Heart right ventricle (tissue), 16 donors: ENCODE measurements at places on chromosomes 2 and 18. TPM values are rescaled to one million over a fixed set of nuclear protein-coding genes. Genes with fewer than 3 reads are reported as not detected.

GRCh38 chr2:226730481-226730880 lies 69.1 kb downstream of the IRS1 start:
- H3K27ac ChIP-seq: no peak overlapping the region
- no peak overlapping the region for H3K4me3 ChIP-seq
- H3K4me1 ChIP-seq: peaks cover 24% of the 10 kb centered on the region
- DNase-seq: no peak

DNA sequence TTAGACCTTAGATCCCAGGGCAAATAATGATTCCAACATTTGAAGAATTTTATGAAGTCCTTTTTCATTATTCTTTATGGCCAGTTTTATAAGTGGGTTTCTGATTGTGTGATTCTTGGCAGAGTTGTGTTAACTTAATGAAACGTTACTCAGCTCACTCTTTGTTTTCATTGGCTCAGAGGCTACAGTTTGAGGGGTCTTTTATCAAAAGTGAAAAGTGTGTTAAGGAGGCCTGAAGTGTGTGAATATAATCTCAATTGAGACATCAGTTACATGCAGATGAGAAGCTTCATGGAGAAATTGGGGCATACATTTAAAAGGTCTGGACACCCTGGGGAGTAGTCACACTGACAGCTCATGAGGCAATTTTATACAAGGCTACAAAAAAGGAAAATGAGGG lies 74.6 kb downstream of the ASXL3 start:
- no peak overlapping the region for H3K27ac ChIP-seq
- no peak for DNase-seq

The SMAD7 gene
- 18.7 TPM for polyA plus RNA-seq

DNA sequence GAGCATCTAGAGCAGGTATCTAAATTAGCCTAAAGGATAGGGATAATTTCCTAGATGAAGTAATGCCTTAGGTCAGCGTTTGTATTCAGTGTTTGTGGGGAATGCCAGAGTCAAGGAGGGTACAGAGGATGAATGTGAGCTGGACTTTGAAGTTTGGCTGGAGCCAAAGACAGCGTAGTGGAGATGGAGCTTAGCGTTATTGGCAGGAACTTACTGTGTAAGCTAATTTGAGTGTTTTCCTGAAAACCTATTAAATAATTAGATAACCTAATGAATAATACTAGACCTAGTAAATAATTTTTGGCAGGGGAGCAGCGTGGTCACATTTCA lies 4.2 kb downstream of the RNF138 start:
- no peak overlapping the region for H3K4me3 ChIP-seq
- no peak overlapping the region for H3K27ac ChIP-seq
- H3K27me3 ChIP-seq: no peaks in the 10 kb centered on the region
- DNase-seq: no peak

DNA sequence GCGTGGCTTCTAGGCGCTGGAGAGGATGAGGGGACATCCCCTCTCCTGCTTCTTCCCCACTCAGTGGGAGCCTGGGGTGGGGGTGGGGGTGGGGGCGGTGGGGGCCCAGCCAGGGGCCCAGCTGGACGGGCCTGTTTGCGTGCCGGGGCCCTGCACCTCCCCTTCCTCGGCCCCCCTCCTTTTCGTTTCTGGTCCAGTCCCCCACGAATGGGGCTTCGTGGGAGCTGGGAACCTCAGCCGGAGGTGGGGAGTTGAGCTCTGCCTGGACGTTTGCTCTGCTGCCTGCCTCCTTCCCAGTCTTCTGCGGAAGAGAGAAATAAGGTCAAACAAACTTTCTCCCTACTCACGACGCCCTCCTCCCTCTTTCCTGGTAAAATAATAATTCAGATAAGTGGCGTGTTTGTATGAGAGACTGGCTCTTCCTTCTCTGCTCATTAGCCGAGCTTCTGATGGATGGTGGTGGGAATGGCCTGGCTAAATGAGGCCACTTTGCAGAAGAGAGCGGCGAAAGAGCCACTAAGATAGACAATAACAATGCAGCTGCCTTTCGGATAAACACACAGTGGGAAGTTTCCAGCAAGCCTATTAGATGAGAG lies 782 bp downstream of the MTA3 start:
- H3K4me1 ChIP-seq: peaks cover 7% of the 10 kb centered on the region
- H3K36me3 ChIP-seq: peaks cover 24% of the 10 kb centered on the region
- H3K4me3 ChIP-seq: peak overlapping the region; percentile 98
- peak overlapping the region; percentile 93 for H3K27ac ChIP-seq

The IL1R1 gene
- 28.7 TPM for polyA plus RNA-seq

DNA sequence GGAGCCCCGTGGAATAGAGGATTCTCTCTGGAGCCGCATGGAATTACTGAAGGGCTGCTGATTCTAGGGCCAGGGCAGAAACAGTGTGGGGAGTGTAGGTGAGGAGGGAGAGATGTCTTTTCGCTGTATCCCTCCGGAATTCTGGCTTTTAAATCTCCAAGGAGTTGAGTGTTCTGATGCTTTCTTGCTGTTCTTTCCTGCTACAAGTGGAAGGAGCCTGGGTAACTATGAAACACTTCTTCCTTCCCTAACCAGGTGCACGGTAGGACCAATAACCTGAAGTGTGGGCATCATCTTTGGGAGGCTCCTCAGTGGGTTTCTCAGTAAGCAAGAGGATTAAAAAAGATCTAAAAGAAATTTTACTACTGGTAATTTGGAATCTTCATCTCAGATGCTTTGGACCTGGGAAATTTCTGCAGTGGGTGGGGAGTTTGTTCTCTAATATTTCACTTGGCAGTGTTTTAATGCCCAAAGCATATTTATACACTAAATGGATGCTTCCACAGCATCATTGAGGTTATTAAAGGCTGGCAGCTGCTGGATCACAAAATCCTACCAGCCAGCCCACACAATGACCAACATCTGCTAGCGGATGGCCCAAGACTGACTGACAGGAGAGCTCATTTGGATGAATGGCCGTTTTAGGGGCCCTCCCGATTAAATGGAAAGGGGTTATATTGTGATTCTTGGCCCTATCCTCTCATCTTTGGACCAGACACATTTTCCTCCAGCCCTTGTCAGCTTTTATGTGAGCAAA lies 2.1 kb downstream of the EML6 start:
- H3K27me3 ChIP-seq: peaks cover 36% of the 10 kb centered on the region
- H3K4me1 ChIP-seq: peaks cover 8% of the 10 kb centered on the region
- peak overlapping the region; percentile 82 for H3K4me3 ChIP-seq
- no peaks in the 10 kb centered on the region for H3K36me3 ChIP-seq
- no peak for DNase-seq

The RESP18 gene
- polyA plus RNA-seq: not detected

- H3K4me1 ChIP-seq: no peaks in the 10 kb centered on the region
- no peaks in the 10 kb centered on the region for H3K27me3 ChIP-seq
- no peak overlapping the region for H3K27ac ChIP-seq
- no peaks in the 10 kb centered on the region for H3K36me3 ChIP-seq
These were observed 140.7 kb downstream of the LAMA1 start for GRCh38 chr18:6976935-6977334.

The ANKRD30BL gene
- polyA plus RNA-seq: not detected

The CCDC68 gene
- polyA plus RNA-seq: 12.7 TPM
